Kidney (tissue), 22 donors: ENCODE measurements at places on chromosomes 16 and 17.

GRCh38 chr16:80045861-80046260 lies 445.3 kb upstream of the MAF start:
- DNase-seq, result no peak

DNA sequence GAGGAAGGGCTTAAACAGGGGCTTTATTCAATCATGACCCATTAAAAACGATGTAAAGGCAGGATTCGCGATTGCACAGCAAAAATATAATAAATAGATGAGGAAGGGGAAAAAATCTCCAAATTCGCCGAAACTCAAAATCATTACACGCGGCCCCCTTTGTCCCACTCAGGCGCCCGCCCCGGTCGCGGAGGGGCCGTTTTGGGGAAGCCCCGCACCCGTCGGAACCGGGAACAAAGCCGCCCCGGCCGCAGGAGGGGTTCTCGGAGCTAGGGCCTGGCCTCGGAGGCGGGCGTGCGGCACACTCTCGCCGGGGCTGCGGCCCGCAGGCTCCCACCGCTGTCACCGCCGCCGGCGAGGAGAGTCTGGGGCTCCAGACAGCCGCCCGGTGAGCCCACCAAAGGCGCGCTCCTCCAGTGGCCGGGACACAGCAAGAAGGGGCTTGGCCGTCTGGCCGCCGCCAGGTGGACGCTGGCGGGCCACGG lies 521 bp downstream of the C16orf87 start:
- DNase-seq, result peak; percentile 62

- DNase-seq, result no peak
Measured at GRCh38 chr16:21194771-21195301, 16.5 kb downstream of the ZP2 start.

- no peak for DNase-seq
Measured at GRCh38 chr16:80718480-80719220, 85.7 kb downstream of the CDYL2 start.

DNA sequence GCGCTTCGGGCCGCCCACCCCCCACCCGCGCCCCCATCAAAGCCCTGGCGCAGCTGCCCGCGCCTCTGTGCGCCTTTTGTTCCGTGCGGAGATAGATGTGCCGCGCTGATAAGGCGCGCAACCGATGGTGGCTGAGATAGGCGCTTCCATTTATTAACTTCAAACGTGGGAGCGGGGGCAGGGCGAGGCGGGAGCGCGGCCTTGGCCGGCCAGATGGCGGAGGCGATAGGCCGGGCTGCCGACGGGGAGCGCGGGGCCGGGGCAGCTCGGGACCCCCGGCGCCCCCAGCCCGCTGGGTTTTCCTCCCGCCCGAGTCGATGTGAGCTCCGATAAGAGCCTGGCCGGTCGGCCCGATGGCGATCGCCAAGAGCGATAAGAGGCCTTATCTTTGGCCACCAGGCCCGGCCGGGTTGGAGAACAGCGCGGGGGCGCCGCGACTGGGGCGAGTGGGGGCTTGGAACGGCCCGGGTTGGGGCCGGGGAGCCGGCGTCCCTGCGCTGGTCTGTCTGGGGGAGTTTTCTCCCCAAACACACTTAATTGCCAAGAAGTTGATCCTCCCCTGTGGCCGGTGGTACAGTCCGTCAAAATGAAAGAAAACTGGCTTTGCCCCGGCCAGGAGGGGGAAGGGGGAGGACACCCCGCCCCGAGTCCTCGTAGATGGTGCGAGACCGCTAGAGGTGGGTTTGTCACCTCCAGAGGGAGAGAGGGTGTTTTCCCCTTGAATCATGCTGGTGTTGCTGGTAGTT lies 2.7 kb downstream of the ZFPM1 start:
- DNase-seq, result peak; percentile 79

DNA sequence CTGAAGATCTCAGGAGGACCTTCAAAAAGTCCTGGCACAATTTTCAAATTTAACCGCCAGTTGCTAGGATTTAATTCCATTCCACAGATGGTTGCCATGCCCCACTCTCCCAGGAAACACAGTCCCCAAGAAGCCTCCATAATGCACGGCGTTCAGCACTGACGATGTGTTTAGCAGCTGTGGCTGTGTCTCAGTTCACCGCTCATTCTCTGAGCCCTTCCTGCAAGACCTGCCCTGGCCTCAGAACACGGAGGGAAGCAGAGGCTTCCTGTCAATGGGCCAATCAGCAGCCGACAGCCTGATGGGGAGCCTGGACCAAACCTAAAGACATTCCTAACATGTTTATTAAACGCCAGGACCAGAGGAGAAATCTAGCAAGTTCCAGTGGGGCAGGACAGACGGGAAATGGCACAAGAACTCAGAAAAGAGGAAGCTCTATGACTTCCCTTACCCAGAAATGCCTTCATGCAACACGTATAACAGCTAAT lies 4.9 kb downstream of the MYLK3 start:
- no peak for DNase-seq

GRCh38 chr17:75638893-75639292 lies 5.7 kb downstream of the SMIM5 start:
- peak; percentile 93 for DNase-seq
